ENCODE measurements at places on chromosomes 6 and 20.

- peak; percentile 19 for DNase-seq
Measured at GRCh38 chr20:64161356-64162238, 2.7 kb upstream of the MYT1 start.

DNA sequence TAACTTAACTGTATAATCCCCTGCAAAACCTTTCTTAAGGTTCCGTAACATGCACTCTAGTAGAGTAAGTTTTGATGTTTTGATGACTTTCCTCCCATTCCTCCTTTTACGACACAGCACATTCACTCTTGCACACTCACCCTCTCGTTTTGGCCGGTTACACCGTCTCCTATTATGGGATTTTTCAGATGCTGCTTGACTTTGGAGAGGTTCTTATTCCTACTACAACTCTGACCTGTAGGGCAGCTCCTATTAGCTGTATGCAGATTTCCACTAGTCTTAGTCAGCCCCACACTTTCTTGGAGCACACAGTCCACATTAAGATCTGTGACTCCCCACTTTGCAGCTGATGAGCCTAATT lies 223.7 kb upstream of the SYNCRIP start:
- DNase-seq: no peak

- DNase-seq: no peak
Measured at GRCh38 chr6:43511824-43512415, 1.8 kb upstream of the LRRC73 start.

- no peak for DNase-seq
Measured at GRCh38 chr6:21305893-21306332, 287.6 kb upstream of the SOX4 start.
